Posterior vena cava (tissue), 2 donors: ENCODE measurements at places on chromosomes 5 and 9. TPM values are rescaled to one million over a fixed set of nuclear protein-coding genes. Genes with fewer than 3 reads are reported as not detected.

CTNND2 gene
- total RNA-seq: 0.46 TPM

SLC6A19 gene
- total RNA-seq: not detected

ACOT12 gene
- total RNA-seq: not detected

CDHR2 gene
- 0.14 TPM for total RNA-seq

BTNL8 gene
- total RNA-seq: not detected

DPYSL3 gene
- total RNA-seq: 401 TPM

APBA1 gene
- total RNA-seq: 9.2 TPM

RNF180 gene
- total RNA-seq: 49.6 TPM

TLX3 gene
- total RNA-seq: not detected

CXCL14 gene
- total RNA-seq: 87.3 TPM
